ENCODE measurements at places on chromosomes 2 and 18.
A peak's percentile ranks its signal among the peaks of the same experiment; 100 is the strongest.

GRCh38 chr2:114472726-114473125, 30.3 kb downstream of the DPP10 start:
- DNase-seq = no peak

- no peak for DNase-seq
Observed at GRCh38 chr2:230202430-230203109, 17.2 kb downstream of the SP110 start.

GRCh38 chr2:2738684-2739083, 407.6 kb upstream of the MYT1L start:
- DNase-seq = no peak

GRCh38 chr18:45854036-45854586, 28.6 kb downstream of the SIGLEC15 start:
- DNase-seq = no peak

- DNase-seq = no peak
Observed at GRCh38 chr2:18664421-18664820, 75.1 kb upstream of the NT5C1B start.

GRCh38 chr2:100293341-100294161, 28.8 kb downstream of the LONRF2 start:
- DNase-seq = no peak

GRCh38 chr2:236848501-236848900, 237.2 kb upstream of the COPS8 start:
- no peak for DNase-seq

DNA sequence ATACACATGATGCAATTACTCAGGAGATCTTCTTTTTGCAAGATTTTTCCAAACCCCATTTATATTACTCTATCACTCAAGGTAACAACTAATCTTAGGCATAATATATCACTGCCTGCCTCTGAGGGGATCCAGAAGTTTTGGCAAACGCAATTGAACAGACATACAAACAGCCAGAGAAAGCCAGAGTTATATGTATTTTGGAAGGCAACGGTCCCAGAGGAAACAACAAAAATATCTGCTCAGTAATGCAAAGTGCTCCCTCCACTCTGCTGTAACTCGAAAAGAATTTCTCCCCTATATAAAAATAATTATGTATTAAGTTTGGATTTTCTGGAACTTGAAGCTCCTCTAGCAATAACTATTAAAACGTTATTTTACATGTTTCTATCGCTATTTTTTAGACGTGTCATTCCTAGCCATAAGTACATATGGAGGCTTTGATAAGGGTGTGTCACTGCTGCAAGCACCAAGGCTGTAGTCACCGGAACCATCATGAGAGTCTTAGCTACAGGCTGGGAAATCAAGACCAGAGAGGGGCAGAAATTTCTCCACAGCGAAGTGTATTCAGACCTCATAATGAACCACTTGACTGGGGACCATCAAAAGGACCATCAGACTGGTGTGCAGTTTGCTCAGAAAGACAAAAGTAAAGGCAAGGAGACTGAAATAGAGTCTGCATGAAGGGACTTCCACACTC, 3.7 kb upstream of the GKN1 start:
- no peak for DNase-seq

DNA sequence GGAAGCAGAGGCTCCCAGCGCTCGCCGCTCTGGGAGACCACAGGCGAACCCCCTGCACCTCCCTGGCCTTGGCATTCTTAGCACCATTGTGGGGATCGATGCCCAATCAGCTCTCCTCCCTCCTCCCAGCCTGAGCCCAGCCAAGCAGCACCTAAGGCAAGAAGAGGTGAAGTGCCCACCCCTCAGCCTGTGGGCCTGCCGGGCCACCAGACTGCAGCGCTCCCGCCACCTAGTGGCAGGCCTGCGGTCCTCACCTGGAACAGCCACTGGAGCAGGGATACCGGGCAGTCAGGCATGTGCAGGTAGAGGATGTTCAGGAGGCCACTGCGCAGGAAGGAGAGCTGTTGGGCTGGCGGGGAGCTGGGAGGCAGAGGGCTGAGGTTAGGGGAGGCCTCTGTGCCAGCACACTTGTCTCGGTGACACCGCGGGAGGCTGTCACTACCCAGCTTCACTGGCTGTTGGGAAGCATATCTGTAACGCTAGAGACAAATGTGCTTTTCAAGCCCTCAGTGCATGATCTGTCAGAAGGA, 35.2 kb downstream of the FAM178B start:
- peak; percentile 70 for DNase-seq

GRCh38 chr18:11905613-11906012, 2.5 kb downstream of the MPPE1 start:
- no peak for DNase-seq

DNA sequence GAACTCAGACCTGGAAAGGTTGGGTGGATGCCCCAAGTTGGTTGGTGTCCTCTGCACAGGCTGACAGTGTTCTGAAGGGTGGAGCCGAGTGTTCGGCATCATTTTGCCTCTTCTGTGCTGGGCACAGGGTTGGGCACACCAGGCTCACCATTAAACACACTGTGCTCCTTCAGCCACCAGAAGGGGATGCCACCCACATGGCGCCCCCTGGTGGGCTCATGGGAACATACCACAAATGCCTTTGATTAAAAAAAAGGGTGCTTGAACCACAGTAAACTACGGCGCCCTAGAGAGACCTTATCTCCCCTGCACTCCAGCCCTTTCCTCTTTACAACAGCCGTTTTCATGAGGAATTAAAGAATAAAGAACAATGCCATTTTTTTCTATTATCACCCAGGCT, 89.4 kb downstream of the CELF4 start:
- DNase-seq = peak; percentile 33

DNA sequence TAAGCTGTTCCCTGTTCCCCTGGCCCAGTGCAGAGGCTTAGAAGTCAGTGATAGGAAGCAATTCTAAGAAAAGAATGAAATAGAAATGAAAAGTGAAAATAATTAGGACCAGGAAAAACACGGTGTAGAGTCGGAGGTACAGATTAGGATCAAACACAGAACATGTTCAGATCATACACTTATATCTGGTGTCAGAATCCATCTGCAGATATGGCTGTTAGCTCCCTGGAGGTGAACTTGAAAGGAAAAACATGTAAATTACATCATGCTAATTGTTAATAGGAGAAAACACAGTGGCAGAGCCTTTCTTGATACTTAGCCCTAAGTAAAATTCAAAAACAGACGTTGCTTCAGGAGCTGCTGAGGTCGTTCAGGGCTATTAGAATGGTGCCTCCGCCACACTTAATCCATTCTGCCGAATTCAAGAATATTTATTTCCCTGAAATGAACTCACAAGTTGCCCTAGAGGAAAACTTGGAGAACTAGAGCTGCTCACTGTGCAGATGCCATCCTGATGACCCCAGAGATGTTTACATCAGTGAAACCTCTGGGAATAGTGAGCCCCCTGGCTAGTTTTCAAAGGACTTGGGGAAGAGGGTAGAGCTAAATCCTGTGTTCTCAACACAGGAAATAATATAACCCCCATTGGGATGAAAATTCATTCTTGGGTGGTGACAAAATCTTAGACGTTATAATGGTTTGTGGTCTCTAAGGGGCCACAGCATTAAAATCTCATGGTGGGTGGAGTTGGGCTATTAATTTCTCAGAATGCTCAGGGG, 27.5 kb downstream of the LPIN1 start:
- no peak for DNase-seq

GRCh38 chr2:100739735-100740432, 80.1 kb upstream of the NPAS2 start:
- no peak for DNase-seq

DNA sequence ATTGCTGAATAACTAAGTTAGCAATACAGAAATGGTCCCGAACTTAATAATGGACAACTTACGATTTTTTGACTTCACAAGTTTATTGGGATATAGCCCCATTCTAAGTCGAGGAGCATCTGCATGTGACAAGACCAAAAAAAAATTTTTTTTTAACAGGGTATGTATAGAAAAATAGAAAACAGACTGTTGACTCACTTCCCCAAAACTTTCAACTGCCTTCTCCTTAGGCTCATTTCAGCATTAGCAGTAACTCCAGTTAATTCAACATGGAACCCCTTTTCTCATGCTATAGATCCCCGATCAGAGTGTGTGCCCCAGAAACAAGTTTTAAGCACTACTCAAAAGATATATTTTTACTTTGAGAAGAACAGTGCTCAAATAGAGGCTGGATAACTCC, 5.4 kb downstream of the CD302 start:
- no peak for DNase-seq

DNA sequence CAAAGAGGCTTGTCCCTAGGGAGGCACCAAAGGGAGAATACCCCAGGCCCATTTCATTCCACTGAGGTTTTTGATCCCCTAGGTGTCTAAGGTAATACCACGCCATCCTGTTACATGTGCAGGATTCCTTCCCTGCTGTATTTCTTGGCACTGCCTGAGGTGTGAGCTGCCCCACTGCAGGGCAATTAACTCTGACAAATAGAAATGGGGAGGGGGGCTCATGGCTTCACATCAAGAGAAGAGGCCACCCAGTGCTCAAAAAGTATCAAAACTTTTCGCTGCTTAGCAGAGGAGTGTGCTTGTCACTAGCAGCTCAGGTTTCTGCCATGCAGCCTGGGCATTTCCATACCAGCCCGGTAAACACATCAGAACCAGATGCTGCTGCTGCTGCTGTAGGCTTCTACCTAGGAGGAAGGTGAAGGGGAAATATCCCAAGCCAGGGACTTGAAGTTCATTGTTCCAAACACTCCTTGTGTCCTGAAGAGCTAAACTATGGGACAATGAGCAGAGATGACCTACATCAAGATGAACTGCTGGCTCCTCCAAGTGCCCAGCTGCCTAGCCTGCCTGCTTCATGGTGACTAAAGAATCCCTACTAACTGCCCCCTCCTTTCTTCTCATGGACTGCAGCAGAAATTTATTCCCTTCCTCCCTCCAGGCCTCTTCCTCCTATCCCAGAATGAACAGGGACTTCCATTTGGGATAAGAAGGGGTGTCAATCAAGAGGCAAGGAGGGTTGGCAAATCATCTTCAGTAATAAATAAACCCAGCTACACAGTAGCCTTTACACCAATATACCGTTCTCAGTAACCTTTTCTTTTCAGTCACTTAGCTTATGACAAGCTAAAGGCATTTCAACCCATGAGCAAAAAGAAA, 16.4 kb downstream of the POU3F3 start:
- no peak for DNase-seq

- no peak for DNase-seq
Observed at GRCh38 chr18:36850527-36851201, 21.7 kb downstream of the KIAA1328 start.

DNA sequence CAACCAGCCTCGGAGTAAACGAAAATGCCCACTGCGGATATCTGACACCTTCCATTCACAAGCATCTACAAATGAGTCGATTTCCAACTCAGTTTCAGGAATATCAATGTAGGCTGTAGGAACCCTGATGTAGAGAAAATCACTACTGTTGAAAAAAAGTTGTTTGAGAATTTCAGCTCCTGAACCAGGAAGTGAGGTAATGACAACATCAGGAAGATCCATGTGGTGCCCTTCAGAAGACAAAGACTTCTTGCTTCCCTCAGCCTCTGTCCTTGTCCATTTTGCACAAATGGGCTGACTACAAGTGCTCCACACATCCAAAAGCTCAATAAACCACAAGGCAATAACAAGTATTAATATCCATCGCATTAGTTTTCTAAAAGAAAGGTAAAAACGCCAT, 4.7 kb downstream of the DSEL start:
- no peak for DNase-seq

DNA sequence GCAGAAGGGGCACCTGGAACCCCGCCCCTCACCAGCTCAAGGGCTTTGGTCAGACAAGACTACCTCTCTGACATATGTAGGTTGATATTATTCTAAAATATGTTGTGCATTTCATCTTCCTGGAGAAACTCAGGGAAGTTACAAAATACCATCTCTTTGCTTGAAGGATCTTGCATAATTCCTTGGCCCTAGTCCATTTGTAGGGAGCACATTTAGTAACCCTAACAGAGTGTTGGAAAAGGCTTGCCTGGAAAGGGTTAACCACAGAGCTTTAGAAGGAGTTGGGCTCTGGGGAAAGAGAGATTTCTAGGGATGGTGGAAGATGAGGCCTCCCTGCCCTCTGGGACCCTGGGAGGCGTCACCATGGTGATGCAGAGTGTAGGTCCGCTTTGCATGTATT, 143.0 kb upstream of the SLC1A4 start:
- DNase-seq = no peak

DNA sequence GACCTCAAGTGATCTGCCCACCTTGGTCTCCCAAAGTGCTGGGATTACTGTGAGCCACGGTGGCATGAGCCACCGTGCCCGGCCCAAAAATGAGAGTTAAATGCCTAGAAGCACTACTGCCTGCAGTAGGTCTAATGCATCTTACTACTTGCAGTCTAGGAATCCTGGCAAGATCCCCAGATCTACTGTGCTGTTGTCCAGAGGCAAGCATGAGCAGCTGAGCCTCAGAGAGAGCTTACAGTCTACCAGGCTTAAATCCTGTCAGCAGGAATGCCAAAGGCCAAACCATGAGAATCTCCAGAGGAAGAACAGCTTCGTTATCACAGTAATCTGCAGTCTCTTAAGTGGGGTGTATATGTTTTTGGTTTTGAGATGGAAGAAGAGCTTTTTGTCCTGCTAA, 54.4 kb downstream of the XRCC5 start:
- no peak for DNase-seq

GRCh38 chr2:68385220-68385906, 20.3 kb downstream of the PLEK start:
- DNase-seq = no peak

DNA sequence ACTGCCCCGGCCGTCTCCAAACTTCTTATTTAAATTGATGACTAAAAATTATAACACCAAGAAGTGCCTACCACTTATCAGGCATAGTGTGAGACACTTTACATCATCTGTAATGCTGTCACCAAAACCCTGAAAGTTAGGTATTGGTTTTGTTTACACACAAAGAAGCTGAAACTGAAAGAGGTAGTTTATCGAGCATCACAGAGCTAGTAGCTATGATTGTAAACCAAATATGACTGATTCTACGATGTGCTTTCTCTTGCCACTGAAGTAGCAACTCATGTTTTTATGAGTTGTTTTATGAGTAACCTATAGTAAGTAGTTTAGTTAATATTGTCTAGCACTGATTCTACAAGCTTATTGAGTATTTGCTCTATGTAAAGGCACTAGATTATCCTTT, 31.5 kb downstream of the DYNC1I2 start:
- no peak for DNase-seq

GRCh38 chr2:141468761-141469160, 662.1 kb downstream of the LRP1B start:
- no peak for DNase-seq

GRCh38 chr2:40516604-40517003, 64.7 kb upstream of the SLC8A1 start:
- DNase-seq = no peak

DNA sequence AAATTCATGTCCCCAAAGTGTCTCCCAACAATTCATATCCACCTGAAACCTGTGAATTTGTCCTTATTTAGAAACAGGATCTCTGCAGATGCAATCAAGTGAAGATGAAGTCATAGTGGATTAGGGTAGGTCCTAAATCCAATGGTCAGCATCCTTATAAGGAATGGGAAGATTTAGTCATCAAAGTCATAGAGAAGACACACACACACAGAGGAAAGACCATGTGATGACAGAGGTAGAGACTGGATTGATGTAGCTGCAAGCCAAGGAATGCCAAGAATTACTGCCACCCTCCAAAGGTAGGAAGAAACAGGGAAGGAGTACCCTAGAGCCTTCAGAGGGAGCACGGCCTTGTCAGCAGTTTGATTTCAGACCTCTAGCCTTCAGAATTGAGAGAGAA, 17.7 kb downstream of the ADD2 start:
- no peak for DNase-seq

GRCh38 chr2:241617431-241618154, 19.4 kb downstream of the THAP4 start:
- DNase-seq = no peak

Measured in neural crest cell (in vitro differentiated cells).